Pulmonary artery endothelial cell (primary cell): ENCODE measurements at places on chromosomes 5 and 9. TPM values are rescaled to one million over a fixed set of nuclear protein-coding genes. Genes with fewer than 3 reads are reported as not detected.

GFI1B gene
- total RNA-seq: not detected in 2 replicates

FOXD4L5 gene
- 0.11 and 0.13 TPM in 2 replicates for total RNA-seq

LCN1 gene
- total RNA-seq: not detected in 2 replicates

SYK gene
- total RNA-seq: 0.07 TPM in 1 of 2 replicates, not detected in the other

MRPS2 gene
- 22.6 and 23.0 TPM in 2 replicates for total RNA-seq

PCDHGA8 gene
- 0.46 and 0.95 TPM in 2 replicates for total RNA-seq

ADAMTS16 gene
- not detected in 2 replicates for total RNA-seq

C1QTNF2 gene
- total RNA-seq: 0.07 and 0.11 TPM in 2 replicates

DRD1 gene
- not detected in 2 replicates for total RNA-seq

TIGD6 gene
- 5.0 and 5.6 TPM in 2 replicates for total RNA-seq

CCDC180 gene
- 0.74 and 1.3 TPM in 2 replicates for total RNA-seq

PAEP gene
- total RNA-seq: not detected in 2 replicates

TTC23L gene
- under 0.01 and 0.04 TPM in 2 replicates for total RNA-seq

IL9 gene
- total RNA-seq: not detected in 2 replicates

ARHGEF39 gene
- 0.86 and 2.0 TPM in 2 replicates for total RNA-seq

B4GALT1 gene
- total RNA-seq: 15.5 and 19.2 TPM in 2 replicates

LECT2 gene
- not detected in 2 replicates for total RNA-seq

MAMDC2 gene
- 26.4 and 37.7 TPM in 2 replicates for total RNA-seq

ARL14EPL gene
- total RNA-seq: 0.13 and 0.39 TPM in 2 replicates

CDO1 gene
- 5.5 and 6.3 TPM in 2 replicates for total RNA-seq

SVEP1 gene
- 0.20 and 0.46 TPM in 2 replicates for total RNA-seq

CCDC192 gene
- total RNA-seq: not detected in 2 replicates

TNIP1 gene
- total RNA-seq: 87.9 and 93.7 TPM in 2 replicates

FUT7 gene
- not detected in 2 replicates for total RNA-seq

SLC36A2 gene
- total RNA-seq: not detected in 2 replicates

NUTM2F gene
- not detected in 2 replicates for total RNA-seq

SHISAL2B gene
- not detected in 2 replicates for total RNA-seq

MYOZ3 gene
- 0.25 and 0.59 TPM in 2 replicates for total RNA-seq

NPR2 gene
- total RNA-seq: 8.1 and 12.3 TPM in 2 replicates

HBEGF gene
- 16.6 and 24.3 TPM in 2 replicates for total RNA-seq

STC2 gene
- total RNA-seq: 28.9 and 32.7 TPM in 2 replicates

IL13 gene
- total RNA-seq: not detected in 2 replicates

MORN5 gene
- total RNA-seq: not detected in 2 replicates

DMGDH gene
- total RNA-seq: 0.20 and 0.25 TPM in 2 replicates

SGCD gene
- not detected in 2 replicates for total RNA-seq

GFPT2 gene
- total RNA-seq: 0.46 and 8.6 TPM in 2 replicates

TMEM252 gene
- not detected in 2 replicates for total RNA-seq

DTWD2 gene
- 1.6 and 2.7 TPM in 2 replicates for total RNA-seq

SNCAIP gene
- total RNA-seq: 8.9 and 18.9 TPM in 2 replicates

ZBTB26 gene
- total RNA-seq: 2.7 and 3.8 TPM in 2 replicates

SPINK6 gene
- not detected in 2 replicates for total RNA-seq

ARHGAP26 gene
- total RNA-seq: 6.8 and 16.3 TPM in 2 replicates

C9 gene
- total RNA-seq: 0.25 TPM in 1 of 2 replicates, not detected in the other

GRM6 gene
- total RNA-seq: not detected in 2 replicates

WNT8A gene
- not detected in 2 replicates for total RNA-seq
